ENCODE measurements at places on chromosomes 3 and 15.

GRCh38 chr15:31305796-31306425 is 20.7 kb upstream of the KLF13 start:
- DNase-seq = no peak

- no peak for DNase-seq
Observed at GRCh38 chr3:113377158-113377557, 64.1 kb downstream of the CFAP44 start.

- no peak for DNase-seq
Observed at GRCh38 chr15:79516155-79516554, 84.0 kb downstream of the MINAR1 start.

GRCh38 chr3:110504401-110504800 is 567.2 kb upstream of the NECTIN3 start:
- no peak for DNase-seq

DNA sequence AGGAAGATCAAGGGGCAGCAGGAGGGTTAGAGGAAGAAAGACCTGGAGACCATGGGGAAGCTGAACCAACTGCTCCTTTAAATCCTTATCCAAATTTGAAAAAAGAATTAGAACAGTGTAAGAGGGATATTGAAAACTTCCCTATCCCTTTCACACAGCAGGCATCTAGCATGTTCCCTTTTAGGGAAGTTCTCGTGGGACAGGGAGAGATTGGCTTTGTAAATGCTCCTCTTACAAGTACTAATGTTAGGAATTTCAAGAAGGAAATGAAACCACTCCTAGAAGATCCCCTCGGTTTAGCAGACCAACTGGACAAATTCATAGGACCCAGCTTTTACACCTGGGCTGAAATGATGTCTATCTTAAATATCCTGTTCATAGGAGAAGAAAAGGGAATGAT is 41.5 kb downstream of the PPCDC start:
- DNase-seq = no peak

DNA sequence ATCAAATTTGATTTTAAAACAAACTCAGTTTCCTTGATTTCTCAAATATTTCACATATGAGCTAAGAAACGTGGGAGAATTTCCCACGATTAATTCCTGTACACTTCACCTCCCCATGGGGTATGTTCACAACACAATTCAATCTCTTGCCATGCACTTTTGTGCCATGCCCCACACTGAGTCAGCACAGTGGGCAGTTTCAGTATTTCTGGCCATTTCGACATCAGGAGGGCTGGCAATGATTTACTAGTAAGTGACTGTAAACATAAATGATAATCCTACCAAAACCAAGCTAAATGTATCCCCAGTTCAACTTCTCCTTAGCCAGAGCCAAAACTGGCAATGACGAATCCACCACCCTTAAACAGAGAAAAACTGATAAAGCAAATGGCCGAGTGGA is 293.6 kb downstream of the FGF12 start:
- DNase-seq = no peak

All from iris pigment epithelial cell (primary cell).